Activated CD4-positive, alpha-beta T cell treated with anti-CD3 and anti-CD28 coated beads for 48 hours (primary cell): ENCODE measurements at places on chromosomes 6 and 20.

GRCh38 chr20:48855046-48855445 is 27.2 kb upstream of the PREX1 start:
- no peak for DNase-seq

DNA sequence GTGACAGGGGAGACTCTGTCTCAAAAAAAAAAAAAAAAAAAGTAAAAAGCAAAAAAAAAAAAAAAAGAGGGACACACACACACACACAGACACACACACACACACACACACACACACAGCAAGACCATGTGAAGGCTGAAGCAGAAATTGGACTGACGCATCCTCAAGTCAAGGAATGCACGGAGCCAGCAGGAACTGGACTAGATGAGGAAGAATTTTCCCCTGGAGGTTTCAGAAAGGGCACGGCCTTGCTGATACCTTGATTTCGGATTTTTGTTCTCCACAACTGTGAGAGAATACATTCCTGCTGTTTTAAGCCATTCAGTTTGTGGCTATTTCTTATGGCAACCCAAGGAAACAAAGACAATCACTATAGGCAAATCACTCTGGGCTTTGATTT is 176.9 kb upstream of the SALL4 start:
- DNase-seq: no peak

DNA sequence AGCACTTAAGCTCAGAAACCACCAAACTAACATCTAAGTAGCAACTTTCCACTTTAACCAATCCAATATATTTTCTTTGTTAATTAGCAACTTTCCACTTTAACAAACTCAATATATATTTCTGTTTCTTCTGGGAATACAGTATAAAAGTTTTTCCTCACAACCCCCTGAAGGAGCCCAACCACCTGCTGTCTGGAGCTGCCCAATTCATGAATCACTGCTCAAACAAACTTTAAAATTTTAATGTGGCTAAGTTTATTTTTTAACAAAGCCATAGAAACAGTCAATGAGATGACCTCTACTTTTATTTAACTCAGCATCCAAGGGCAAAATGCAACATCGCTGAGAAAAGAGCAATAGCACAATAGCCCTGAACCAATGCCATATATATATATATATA is 500.1 kb downstream of the EPM2A start:
- no peak for DNase-seq

GRCh38 chr6:88877893-88878292 is 85.5 kb downstream of the RNGTT start:
- DNase-seq: no peak

DNA sequence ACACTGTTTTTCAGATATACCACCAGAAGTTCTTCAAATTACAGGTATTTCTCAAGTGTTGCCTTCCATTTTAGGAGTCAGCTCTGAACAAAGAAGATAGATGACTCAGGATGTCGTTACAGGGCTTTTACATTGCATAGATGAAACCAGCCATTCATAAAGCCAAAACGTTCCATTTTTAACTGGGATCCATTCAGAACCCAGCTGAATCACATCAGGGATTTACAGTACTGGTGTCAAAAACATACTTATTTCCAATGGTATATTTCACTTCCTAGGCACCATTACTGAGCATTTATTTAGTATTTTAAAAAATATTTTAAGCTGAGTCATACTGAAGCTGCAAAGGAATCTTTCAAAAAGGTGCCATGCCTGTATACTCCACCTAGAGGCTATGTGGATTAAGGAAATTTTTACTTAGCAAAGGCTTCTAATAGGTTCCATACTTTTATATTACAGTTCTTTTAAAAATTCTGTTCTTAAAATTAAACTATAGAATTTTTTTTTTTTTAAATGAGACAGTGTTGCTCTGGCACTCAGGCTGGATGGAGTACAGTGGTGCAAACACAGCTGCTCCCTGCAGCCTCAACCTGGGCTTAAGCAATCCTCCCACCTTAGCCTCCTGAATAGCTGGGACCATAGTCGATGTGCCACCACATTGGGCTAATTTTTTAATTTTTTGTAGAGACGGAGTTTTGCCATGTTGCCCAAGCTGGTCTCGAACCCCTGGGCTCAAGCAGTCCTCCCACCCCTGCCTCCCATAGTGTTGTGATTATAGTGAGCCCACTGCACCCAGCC is 2.6 kb downstream of the ASF1A start:
- no peak for DNase-seq

- DNase-seq: no peak
Measured at GRCh38 chr20:23282546-23282945, 68.0 kb upstream of the NXT1 start.

DNA sequence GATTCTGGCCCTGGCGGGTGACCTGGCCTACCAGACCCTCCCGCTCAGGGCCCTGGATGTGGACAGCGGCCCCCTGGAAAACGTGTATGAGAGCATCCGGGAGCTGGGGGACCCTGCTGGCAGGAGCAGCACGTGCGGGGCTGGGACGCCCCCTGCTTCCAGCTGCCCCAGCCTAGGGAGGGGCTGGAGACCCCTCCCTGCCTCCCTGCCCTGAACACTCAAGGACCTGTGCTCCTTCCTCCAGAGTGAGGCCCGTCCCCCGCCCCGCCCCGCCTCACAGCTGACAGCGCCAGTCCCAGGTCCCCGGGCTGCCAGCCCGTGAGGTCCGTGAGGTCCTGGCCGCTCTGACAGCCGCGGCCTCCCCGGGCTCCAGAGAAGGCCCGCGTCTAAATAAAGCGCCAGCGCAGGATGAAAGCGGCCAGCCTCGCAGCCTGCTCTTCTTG is 868 bp upstream of the SLC2A4RG start:
- peak; percentile 54 for DNase-seq

DNA sequence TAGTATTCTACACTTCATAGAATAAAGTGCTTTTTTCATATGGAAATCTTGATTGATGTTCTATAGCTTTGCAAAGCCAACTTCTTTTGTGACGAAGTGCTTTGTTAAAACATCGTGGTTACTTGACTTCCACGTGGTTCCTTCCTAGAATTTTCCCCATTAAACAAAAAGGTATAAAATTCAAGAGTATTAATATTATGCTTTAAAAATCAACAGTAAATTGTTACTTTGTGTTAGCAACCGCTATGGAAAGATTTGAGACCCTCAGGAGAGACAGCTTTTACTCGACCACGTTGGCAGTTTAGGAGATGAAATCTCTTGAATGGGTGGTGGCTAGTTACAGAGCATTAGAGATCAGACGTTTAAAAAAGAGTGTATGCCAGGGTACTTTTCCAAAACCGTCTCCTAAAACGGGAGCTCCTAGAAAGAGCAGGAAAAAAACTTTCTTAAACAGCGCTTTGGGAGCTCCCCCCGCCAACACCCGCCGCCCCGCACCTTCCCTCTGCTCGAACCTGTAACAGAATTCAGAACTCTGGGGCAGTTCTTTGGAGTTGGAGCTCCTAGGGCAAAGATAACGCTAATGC is 920 bp downstream of the GJA1 start:
- DNase-seq: no peak

GRCh38 chr6:149445095-149445466 is 39.7 kb downstream of the ZC3H12D start:
- no peak for DNase-seq

DNA sequence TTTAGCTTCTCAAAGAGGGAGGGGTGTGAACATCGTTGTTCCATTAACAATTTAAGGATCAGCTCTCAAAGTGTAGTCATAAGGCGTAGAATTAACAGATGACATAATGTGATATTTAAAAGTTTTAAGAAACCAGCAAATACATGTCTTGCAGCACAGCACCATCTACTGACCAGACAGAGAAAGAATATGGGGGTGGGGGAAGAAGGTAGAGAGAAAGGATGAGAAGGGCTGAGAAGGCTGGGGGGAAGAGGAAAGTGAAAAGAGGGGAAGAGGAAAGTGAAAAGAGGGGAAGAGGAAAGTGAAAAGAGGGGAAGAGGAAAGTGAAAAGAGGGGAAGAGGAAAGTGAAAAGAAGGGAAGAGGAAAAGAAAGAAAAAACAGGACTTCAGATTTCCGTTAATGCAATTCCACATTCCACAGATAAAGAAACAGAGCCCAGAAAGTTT is 80.9 kb downstream of the HAO1 start:
- DNase-seq: no peak

GRCh38 chr6:134754013-134754690 is 195.7 kb downstream of the ALDH8A1 start:
- no peak for DNase-seq

- DNase-seq: no peak
Measured at GRCh38 chr6:41228096-41228495, at the start of gene TREML4. Gene TREML4, plus strand, starts transcription at chr6:41228349. Its CDS starts 79 bp downstream, at chr6:41228428.

DNA sequence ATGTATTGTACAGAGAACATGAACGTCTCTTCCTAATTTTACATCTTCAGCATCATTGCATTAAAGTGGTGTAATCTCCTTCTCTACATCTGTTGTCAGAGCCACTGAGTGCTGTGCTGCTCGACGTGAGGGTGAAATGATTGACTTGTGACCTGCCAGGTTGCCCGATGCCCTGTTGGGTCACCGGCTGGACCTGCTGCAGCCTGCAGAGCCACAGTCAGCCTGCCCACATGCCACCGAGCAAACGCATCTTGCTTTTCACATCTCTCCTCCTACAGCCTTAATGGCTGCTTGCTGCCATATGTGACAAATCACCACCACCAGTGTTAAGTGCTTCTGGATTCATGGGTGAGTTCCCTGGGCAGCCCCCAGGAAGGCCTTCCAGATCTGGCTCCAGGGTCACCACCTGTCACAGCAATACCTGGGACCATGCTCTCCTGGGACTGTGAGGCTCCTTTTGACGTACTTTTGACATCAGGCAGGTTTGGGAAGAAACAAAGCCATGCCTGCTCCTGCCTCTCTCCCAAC is 80.3 kb downstream of the ASXL1 start:
- no peak for DNase-seq

DNA sequence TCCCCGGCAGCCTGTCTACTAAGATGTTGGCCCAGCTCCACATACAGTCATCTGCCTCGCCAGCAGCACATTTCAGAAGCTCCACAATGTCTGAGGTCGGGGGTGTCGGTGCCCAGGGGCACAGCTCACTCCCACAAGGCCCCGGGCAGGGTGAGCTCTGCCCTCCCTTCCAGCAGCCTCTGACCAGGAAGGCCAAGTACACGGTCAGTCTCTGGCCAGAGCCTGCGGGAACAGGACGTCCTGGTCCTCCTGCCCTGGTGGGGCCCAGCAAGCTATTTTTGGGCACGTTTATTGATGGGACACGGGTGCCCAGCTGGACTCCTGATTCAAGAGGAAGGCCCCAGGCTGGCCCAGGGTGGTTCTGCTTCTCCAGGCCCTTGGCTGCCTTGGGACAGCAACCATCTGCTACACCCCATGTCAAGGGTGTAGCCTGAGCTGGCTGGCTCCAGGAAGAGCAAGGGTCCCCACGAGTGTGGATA is 114.9 kb upstream of the PTPN1 start:
- no peak for DNase-seq

DNA sequence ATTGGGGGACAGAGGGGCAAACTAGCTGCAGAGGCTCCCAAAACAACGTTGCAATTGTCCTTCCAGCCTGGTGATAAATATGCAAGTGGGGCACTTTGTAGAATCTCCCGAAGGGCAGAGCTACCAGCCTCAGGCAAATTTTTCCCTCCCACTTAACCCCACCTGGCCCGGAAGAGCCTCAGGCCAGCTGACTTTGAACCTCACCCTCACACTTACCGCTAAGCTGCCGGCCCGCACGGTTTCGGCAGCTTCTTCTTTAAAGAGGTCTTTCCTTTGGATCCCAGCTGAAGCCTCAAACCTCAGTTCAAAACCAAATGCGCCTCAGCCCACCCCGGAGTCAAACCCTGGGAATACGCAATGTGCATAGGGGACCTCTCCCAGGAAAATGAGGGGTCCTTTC is 2.5 kb downstream of the OVOL2 start:
- no peak for DNase-seq

DNA sequence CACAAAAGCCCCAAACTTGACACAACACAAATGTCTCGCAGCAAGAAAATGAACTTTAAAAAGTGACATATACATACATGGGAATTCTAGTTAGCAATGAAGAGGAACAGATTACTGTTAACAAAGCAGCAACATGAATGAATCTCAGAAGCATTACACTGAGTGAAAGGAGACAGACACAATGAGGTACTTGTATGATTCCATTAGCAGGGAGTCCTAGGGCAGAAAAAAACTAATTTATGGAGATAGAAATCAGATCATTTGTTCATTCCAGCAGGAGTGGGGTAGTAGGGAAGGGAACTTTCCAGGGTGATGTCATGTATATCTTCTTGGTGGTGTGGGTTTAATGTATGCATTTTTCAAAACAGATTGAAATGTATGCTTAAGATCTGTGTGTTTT is 524.4 kb downstream of the KIF16B start:
- no peak for DNase-seq

DNA sequence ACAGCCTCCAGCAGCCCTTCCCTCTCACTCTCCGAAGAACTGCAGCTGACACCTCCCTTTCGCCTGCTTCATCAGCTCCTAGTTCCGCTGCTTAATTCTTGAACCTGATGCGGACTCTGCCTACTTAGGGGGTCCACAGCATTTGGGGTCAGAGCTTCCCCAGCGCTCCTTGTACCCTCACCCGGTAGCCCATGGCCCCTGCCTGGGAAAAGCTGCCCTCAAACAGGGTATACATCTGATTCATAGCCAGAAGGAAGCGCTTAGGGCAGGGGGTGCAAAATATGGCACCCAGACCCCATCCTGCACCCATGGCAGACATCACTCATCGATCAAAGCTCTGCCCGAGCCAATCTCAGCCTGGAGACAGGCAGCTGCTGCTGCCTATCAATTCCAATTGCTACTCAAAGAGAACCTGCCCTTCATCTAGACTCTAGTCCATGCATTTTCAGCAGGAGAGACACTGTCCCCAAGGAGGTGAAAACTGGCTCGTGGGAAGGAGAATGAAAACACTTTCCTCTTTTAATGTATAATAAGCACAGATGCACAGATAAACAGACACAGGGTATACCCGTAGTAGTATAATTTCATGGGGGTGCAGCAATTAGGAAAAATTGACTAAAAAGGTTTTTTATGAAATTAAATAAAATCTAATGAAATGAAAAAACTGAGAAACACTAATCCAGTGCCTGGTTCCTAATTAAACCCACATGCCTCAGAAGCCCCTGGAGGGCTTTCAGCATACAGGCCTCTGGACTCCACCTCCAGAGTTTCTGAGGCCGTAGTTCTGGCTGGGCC is 194.8 kb downstream of the PREX1 start:
- DNase-seq: no peak

DNA sequence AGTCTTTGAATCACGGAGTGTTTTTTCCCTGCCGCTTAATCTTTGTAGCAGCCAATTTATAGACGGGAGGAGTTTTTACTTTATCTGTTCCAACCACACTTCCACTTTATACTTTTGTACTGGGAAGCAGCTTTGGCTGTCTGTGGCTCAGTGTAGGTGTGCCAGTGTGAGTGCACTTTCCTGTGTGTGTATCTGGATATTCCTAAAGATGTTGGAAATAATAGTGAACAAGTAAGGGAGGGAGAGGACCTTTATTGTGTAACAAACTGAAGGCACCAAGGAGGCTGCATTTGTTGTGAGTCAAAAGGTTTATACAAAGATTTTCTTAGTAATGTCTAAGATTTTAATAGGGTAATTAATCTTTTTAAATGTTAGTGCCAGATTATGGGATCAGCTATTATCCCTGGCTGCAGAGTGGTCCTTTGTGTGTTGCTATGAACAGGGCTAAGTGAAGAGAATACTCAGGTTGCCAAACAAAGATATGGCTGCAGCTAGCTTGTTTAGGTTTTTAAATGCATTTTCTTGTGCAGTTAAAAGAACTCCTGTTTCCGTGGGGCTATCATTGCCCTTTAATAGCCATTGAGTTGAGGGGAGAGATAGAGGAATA is 226.3 kb downstream of the RNF144B start:
- no peak for DNase-seq
